Stimulated activated CD8-positive, alpha-beta memory T cell treated with anti-CD3 and anti-CD28 coated beads, Interleukin-12 subunit alpha, Interleukin-12 subunit beta, amount 100 ng/mL, for 4 hours (primary cell): ENCODE measurements at places on chromosomes 7 and 10.

GRCh38 chr7:39720586-39720985, 97.2 kb downstream of the RALA start:
- no peak for DNase-seq

DNA sequence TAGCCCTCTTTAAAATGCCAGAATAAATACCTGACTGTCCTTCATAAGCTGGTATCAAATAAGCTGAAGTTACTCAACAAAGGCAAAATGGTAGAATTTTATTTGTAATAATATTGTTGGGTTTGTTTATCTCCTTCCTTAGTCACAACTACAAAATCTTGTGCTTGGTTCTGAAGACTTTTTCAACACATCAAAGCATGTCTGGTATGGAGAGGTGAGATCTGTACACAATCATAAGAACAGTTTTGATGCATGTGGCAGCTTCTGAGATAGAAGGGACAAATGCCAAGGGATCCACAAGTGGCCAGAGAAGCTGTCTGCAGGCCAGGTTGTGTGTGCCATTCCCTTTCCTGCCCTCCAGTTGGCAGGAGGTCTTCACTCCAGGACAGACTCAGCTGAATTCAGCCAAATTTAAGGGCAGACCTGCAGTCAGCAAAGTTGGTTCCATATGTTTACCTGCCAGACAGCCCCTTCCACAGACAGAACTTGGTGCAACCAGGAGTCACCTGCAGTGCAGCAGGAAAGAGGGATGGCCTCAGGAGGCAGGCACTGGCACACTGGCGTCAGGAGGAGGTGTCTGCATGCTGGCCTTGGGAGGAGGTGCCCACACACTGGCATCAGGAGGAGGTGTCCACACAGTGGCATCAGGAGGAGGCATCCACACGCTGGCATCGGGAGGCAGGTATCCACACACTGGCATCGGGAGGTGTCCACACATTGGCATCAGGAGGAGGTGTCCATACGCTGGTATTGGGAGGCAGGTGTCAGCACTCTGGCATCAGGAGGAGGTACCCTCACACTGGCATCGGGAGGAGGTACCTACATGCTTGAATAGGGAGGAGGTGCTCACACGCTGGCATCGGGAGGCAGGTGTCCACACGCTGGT, 93.1 kb upstream of the IKZF1 start:
- no peak for DNase-seq

- no peak for DNase-seq
Observed at GRCh38 chr10:75143353-75143752, 31.9 kb downstream of the SAMD8 start.

GRCh38 chr7:47380325-47381133, 201.4 kb downstream of the TNS3 start:
- no peak for DNase-seq

- DNase-seq: no peak
Observed at GRCh38 chr7:145665499-145666258, 450.9 kb upstream of the CNTNAP2 start.

DNA sequence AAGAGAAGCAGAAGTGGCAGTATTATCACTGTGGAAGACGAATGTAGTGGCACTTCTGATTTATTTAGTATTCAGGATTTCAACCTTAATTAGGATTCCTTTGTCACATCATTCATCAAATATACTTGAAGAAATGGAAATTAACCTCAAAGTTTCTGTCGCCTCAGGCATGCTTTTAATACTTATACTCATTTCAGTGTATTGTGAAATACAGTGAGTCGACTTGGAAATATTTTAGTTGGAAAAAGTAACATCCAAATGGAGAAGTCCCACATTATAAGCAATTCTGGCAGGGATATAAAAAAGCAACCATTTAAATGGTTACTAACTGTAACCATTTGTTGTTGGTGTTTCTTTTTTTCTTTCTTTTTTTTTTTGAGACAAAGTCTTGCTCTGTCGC, 648.8 kb downstream of the ARL4A start:
- DNase-seq: no peak

DNA sequence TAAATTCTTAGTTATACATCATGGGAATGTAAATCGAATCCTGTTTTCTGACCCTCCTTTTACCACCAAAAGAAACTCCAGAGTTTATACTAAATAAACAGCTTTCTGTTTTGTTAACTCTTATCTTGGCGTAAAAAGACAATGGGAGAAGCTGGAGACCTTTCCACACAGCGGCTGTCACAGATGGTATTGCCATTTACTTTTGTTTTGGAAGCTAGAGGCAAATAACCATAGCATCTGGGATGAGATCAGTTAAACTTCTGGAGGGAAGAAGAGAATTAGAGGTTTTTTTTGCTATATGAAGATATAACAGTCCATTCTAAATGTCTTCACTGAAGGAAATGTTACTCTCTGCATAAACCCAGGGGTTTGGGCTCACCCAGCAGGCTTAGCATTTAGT, 258.9 kb downstream of the REEP3 start:
- no peak for DNase-seq

DNA sequence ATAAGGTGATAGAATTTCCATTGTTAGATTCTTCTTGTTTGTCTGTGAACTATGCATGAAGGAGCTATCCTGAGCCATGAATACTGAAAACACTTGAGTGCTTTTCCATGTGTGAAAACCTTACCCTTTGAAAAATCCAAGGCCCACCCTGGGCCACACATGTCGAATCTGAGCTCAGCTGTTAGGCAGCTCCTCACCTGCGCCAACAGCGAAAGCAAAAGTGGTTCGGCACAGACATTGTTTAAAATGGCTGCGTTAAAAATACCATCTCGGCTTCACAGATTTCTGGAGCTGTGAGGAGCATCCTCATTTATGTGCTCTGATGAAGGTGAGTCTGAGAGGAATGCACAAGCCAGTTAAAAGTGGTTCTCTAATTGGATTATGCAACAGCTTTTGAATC, 137.7 kb downstream of the NEUROD6 start:
- no peak for DNase-seq

- DNase-seq: no peak
Observed at GRCh38 chr10:71023704-71024283, 135.4 kb upstream of the PCBD1 start.

DNA sequence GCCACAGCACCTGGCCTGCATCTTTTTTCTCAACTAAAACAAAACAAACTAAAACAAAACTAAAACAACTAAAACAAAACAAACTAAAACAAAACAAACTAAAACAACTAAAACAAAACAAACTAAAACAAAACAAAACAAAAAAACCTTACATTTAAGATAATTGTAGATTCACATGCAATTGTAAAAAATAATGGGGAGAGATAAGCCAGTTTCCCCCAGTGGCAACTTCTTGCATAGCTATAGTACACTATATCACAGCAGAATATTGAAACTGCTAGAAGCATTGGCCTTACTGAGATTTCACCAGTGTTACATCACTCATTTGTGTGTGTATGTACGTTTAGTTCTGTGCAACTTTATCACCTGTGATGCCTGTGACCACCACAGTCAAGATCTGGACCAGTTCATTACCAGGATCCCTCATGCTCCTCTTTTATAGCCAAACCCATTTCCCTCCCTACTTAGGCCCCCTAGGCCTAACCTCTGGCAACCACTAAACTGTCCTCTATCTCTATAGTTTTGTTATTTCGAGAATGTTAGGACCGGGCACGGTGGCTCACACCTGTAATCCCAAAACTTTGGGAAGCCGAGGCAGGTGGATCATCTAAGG, 9.3 kb downstream of the FXYD4 start:
- no peak for DNase-seq

DNA sequence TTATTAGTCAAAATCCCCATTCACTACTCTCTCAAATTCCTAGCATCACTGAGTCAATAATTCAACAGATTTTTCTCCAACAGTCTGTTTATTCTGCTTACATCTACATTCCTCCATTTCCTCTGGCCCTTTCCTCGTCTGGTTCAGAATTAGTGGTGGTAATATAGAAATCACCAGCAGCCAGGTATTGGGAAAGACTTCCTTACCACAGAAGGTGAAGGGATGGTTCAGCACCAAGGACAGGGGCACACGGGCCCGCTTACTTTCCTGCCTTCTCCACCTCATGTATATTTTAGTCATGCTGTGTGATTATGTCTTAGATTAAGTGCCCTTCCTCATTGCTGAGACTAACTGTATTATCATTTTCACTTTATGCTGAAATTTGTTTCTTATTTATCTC, 70.4 kb upstream of the APBB1IP start:
- no peak for DNase-seq

GRCh38 chr7:90763108-90763507, 167.0 kb downstream of the CDK14 start:
- no peak for DNase-seq

GRCh38 chr7:155427411-155428038, 30.4 kb upstream of the EN2 start:
- no peak for DNase-seq

DNA sequence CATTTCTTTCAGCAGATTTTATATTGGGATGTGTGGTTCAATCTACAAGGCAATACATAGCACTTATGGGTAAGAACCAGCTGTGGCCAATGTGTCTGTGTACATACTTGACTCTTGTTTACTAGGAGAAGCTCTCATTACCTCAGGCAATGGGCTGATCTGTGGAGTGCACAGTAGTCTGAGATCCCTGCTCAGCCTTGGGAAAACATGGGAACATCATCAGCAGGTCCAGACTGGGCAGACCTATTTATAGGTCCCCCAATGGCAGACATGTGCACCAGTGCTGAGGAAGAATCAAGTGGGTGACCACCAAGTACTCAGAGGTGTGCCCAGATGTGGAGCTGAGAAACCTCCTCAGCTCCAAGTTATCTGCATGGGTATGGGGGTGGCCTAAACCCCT, 349.7 kb downstream of the KIF20B start:
- DNase-seq: no peak

GRCh38 chr10:96747734-96748550, 27.6 kb upstream of the PIK3AP1 start:
- no peak for DNase-seq

DNA sequence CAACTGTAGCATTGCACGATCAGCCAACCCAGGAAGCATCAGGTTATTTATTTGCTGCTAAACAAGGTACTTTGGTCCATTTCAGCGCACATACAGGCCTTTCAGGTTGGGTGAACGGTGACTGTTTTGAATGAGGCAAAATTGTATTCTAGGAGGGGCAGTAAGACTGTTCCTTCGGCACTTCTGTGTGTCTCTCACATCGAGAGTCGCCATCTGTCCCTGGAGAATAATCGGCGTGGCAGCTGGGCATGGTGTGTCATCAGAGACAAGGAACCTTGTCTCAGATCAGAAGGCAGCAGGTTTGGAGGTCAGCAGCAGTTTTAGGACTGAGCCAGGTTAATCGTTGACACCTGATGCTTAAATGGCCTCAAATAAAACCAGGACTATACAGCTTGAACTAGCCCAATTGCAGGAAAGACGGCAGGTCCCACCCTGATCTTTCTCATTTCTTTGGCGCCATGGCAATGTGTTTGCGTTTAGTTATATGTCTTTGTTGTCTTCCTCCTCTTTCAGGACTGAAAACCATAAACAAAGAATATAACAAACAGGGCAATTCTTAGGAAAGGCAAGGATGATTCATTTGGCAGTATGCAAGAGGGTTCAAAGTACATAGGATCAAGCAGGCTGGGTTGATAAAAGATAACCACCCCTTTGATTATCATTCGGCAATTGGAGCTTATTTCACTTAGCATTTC, 92.0 kb upstream of the PRR15 start:
- DNase-seq: no peak

DNA sequence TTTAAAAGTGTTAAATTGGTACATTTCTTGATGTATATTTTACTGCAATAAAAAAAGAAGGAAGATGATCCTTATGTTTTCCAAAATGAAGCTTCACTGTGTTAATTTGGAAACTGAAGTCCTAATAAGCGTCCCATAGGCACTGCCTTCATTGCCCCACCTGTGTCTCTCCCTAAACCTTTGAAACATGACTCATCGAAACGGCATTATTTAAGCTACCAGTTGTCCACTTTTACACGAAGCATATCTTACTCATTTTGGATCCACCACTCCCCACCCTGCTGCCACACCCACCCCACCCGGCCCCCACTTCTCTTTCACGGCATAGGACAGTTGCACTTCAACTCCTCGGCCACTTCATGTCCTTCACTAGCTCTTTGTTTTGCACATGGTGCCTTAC, 85.5 kb downstream of the KIAA1549 start:
- DNase-seq: no peak

DNA sequence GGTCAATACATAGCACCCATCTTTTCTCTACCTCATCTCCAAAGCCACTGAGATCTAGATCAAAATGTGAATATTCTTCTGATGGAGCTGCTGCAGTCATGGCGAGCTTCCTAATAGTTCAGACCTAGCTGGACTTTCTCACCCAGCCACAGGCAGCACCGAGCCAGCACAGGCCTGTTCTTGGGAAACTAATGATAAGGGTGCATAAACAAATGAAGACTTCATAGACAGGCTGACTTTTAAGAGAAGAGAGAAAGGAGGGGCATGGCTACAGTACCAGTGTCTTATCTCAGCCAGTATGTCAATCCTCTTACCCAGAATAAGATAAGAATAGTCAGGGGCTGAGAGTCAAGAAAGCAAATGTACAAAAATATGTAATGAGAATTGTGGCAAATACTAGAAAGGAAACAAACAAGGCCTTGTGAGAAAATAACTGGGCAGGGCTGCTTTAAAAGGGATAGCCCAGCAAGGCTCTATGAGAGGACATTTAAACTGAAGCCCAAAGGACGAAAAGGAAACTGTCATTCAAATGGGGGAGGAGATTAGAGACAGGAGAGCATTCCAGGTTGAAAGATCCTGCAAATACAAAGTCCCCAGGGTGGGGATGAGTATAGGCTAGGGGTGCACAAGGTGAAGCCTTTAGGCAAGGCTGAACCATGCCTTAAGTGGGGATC, 21.8 kb upstream of the CDK14 start:
- no peak for DNase-seq

DNA sequence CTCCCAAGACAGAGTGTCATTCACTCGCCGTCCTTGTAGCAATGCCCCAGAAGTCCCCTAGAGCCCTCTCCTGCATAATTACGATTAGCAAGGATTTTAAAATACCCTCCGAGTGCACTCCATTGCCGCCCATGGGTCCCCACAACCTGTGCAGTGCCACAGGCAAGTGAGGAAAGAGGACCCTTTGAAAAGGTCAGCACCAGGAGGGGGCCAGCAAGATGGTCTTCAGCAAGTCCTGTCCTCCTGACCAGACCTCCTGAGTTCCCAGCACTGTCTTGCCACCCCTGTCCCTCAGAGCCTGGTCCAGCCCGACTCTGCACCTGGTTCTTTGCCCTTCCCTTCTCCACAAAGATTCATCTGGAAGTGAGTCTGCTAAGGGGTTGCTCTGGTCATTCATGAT, 32.1 kb downstream of the CLRN3 start:
- no peak for DNase-seq

DNA sequence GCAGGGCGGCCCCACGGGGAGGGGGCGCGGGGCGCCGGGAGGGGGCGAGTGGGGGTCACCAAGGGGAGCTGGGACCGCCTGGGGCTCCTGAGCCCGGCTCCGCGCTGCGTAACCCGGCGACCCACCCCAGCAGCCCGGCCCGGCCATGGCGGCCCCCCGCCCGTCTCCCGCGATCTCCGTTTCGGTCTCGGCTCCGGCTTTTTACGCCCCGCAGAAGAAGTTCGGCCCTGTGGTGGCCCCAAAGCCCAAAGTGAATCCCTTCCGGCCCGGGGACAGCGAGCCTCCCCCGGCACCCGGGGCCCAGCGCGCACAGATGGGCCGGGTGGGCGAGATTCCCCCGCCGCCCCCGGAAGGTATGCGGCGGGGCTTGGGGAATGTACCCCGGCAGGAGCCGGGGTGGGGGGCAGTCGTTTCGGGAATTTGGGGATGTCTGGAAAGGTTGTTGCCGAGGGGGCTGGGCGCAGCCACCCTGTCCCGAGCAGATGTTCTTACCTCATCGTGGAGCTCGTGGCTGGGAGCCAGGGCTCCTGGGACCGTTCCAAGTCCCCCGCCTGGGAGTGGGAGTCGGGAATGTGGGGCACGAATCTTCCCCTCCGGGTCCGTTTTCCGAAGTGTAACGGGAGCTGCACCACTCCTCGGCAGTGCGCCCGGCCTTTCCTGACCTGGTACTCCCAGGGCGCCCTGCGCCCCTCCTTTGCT, 431 bp downstream of the ZYX start:
- DNase-seq: no peak
